CD4-positive, alpha-beta T cell treated with Interleukin-4 for 4 hours (primary cell): ENCODE measurements at places on chromosomes 12 and 14.

DNA sequence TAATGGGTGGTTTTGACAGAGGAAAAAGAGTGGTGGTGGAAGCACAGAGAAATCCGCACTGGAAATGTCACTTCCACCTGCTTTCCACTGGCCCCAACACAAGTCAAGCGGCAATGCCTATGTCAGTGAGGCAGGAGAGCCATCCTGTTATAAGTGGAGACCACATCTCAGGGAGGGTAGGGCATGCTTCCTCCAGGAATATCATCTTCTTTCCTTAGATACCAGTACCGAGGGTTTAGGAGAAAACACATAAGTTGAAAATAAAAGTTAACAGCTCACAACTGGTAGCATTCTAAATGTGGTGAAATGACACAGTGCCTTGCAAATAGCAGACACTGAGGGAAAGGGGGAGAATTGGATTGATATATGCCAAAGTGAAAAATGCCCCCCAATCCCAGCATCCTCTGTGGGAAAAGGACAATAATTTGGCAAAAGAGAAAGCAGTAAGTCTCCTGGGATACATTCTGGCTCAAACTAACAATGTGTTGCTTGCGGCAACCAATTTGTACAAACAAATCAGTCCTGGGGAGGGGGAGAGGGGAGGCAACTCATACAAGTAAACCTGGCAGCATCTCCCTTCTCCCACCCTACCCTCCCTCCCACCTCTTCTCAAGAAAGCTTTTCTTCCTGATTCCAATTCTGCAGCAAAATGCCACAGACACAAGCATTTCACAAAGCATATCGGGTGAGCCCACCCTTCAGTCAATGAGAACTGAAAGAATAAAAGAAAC is 57.1 kb downstream of the STON2 start:
- DNase-seq, result no peak

- no peak for DNase-seq
These were observed 129.3 kb upstream of the RASSF8 start for GRCh38 chr12:25829192-25829591.

DNA sequence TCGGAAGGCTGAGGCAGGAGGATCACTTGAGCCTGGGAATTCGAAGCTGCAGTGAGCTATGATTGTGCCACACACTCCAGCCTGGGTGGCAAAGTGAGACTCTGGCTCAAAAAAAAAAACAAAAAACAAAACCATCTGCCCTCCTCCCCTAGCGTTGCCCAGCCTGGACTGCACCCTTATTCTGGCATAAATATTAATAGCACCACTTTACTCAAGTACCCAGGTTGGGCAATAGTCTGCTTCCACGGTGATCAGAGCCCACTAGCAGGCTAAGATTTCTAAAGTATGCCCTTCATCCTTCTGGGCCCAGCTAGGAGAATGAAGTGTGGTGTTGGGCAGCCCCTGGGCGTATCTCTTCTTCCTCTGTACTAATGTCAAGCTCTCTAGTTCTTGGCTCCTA is 33.3 kb downstream of the KCTD10 start:
- no peak for DNase-seq

DNA sequence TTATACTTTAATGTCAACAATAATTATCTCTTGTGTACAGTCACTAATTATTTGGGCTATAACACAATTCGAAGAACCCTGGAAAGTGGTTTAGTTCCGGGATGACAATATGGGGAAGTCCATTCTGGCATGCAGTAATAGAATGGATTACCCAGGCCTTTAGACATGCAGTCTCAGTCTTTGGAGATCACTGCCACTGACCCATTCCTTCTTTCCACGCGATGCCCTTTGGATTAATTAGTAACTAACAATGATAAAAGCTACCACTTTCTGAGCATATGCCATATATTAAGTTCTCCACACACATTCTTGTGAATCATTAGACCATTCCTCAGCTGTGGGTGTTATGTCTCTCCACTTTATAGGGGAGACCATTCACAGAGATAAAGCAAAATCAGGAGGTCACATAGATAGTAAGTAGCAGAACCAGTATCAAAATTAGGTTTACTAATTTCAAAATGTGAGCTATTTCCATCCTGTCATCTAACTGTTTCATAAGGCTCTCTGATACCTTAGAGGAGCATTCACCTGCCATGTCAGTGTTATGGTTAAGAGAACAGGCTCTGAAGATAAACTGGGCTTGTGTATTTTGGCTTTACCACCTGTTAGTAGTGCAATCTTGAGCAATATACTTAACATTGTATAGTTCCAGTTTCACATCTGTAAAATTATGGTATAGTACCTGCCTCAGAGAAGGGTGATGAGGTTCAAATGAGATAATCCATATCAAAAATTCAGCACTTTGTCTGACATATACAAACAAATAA is 27.2 kb upstream of the KCNJ8 start:
- DNase-seq, result no peak

- DNase-seq, result no peak
These were observed 112.0 kb downstream of the EPS8 start for GRCh38 chr12:15677228-15677627.

- no peak for DNase-seq
These were observed 2.3 kb downstream of the MMP14 start for GRCh38 chr14:22838631-22839041.

DNA sequence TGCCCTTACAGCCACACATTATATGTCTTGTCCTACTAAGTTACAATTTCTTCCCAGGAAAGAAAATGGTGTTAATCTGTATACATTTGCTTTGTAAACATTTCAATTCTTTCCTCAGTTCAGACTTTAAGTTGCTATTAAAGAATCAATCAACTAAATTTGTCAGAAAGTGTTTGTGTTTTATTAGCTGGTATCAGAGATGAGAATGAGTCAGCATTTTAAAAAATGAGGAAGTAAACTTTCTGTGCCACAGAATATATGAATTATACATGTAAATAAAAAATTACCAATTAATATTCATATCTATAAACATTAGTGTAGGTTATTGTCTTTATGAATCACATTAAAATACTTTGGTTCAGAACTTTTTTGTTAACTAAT is 82.0 kb downstream of the LMO3 start:
- DNase-seq, result no peak
